NCI-H526 (cell line): ENCODE measurements at places on chromosomes 13 and 19.

GRCh38 chr19:44803442-44804428, 5.2 kb upstream of the BCAM start:
- DNase-seq = no peak

DNA sequence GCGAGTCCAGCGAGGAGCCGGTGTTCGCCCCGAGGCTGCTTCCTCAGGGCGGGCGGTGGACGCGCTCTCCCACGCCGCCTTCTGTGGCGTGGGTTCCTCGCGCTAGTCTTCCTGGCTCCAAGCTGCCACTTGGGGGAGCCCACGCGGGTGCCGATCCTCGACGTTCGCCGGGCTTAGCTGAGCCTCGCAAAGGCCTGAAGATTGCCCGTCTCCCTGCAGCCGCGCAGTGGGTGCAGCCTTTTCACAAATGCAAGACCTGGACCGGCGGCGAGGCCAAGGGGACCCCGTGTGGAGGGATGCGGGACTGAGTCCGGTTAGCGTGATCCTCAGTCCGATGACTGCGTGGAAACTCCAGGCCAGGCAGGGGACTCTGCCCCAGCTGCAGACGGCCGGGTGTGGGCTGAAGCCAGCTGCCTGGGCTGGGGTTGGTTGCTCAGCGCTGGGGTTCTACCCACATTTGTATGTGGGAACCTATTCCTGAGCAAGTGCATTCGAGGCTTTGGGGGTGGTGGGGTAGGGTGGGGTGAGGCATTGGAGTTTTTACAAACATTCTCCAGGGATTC, 16.6 kb upstream of the LRP3 start:
- peak; percentile 80 for DNase-seq

DNA sequence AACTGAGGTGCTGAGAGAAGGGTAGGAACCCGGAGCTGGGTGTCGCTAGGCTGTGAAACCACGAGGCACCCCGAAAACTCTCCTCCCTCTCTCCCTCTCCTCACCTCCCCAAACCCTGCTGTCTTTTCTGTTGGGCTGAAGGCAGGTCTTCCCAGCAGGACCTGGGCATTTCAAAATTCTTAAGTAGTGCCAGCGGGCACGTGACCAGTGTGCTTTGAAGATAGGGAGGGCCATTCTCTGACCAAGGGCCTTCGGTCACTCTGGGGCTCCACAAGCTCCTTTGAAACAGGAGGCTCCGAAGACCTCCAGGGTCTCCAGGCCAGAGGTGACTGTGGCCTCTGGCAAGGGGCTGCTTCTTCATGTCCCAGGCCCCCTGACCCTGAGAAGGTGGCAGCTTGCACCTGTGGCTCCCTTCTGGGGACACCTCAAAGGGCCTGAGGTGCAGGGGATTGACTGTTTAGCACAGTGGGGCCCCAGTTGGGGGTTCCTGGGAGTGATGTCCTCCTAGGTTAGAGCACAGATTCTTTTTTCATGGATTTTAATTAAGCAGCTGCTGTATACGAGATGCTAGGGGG, 48.3 kb downstream of the DNM2 start:
- no peak for DNase-seq

DNA sequence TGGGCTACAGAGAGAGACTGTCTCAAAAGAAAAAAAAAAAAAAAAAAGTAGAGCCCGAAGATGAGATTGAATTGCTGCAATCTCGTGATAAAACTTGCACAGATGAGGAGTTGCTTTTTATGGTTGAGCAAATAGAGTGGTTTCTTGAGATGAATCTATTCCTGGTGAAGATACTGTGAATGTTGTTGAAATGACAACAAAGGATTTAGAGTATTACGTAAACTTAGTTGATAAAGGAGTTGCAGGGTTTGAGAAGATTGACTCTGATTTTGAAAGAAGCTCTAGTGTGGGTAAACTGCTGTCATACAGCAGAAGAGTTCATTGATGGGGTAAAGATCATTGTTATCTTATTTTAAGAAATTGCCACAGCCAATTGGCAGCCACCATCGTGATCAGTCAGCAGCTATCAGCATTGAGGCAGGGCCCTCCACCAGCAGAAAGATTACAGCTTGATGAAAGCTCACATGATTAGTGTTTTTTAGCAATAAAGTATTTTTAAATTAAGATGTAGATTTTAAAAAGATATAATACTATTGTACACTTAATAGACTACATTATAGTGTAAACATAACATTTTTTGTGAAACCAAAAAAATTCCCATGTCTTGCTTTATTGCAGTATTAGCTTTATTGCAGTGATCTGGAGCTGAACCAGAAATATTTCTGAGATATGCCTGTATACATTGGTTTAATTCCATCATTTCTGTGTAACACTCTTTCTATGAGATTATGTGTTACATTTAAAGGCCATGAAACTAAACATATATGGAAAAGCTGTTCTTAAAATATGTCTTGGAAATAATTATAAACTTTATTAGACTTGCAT, 43.1 kb downstream of the ZMYM2 start:
- no peak for DNase-seq

DNA sequence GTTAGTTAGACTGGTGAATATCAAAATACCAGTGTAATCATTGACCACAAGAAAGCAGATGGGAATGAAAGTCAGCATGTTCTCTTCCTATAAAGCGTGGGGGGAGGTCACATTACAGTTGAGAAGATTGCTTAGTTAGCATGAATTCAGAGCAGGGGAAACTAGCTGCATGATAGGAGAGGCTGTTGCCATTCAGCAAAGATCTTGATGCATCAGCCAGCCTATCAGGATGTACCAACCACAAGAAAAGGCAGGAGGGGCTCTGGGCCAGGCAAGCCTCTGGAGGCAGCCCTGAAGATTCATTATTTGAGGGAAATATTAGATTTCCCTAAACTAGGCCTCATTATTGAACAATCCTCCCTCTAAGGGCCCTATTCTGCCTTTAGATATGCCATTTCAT, 5.0 kb upstream of the MTMR6 start:
- DNase-seq = no peak
